Calu3 (cell line): ENCODE measurements at places on chromosomes 4 and X. TPM values are rescaled to one million over a fixed set of nuclear protein-coding genes. Genes with fewer than 3 reads are reported as not detected.

GRCh38 chrX:110519501-110519900 is 160.9 kb downstream of the RTL9 start:
- DNase-seq, result no peak

- no peak for DNase-seq
Measured at GRCh38 chr4:139736274-139736660, 70.6 kb downstream of the MGST2 start.

- no peak for DNase-seq
Measured at GRCh38 chr4:649293-649625, 23.9 kb downstream of the PDE6B start.

DNA sequence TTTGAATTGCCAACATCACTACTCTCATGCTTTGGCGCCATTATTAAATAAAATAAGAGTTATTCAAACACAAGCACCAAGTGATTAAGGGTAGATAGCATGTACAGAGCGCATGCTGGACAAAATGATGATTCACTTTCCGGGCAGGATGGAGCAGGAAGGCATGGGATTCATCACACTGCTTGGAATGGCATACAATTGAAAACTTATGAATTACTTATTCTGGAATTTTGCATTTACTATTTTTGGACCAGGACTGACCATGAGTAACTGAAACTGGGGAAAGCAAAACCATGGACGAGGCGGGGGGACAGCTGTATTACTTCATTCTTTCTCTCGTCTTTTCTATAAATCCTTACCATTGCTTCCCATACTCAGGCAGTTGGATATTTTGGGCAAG is 28.5 kb upstream of the FGF5 start:
- DNase-seq, result no peak

DNA sequence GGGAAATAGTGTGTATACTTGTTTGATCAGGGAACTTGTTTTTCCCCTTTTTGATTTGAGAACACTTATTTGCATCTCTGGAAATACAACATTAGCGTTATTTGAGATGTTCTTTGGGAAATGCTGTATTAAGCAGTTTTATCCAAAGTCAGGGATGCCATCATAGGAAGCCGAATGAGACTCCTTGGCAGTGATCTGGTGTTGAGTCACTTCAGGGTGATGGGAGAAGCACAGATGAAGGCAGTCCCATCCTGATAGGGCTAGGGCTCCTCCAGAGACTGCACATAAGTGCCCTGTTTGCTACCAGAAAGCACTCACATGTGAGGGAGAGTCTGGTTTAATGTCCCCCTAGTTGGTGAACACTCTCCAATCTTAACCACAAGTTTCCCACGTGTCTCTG is 62.3 kb downstream of the IL1RAPL1 start:
- no peak for DNase-seq

DNA sequence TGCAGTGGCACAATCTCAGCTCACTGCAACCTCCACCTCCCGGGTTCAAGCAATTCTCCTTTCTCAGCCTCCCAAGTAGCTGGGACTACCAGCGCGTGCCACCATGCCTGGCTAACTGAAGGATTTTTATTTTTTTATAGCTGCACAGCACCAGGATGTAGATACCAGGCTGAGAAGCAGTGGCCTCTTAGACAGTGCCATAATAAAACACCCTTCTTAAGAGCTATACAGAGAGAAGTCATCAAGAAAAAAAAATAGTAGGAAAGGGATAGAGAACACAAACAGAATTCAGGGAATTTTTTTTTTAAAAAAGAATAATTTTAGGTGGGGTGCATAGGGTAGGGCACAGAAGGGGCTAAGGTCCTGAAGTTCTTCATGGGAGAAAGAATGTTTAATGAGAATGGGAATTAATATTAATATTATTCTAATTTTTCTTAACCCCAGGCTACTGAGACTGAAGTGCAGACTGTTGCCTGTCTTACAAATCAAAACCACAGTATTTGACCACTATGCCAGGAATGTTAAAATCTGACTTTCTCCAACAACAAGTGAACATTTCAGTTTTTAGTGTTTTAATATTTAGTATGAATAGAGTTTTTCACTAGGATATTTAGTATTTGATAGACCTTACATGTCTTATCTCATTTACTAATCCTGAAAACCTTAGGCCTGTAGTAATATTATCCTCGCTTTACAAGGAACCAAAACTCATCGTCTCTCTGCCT is 146.7 kb downstream of the KCNIP4 start:
- DNase-seq, result no peak

Gene HOPX
- total RNA-seq, result not detected in 2 replicates

Gene EDA2R
- not detected in 2 replicates for total RNA-seq

GRCh38 chrX:138127314-138127713 is 561.4 kb downstream of the ZIC3 start:
- DNase-seq, result no peak

Gene SLC39A8
- total RNA-seq, result 13.3 and 30.8 TPM in 2 replicates

DNA sequence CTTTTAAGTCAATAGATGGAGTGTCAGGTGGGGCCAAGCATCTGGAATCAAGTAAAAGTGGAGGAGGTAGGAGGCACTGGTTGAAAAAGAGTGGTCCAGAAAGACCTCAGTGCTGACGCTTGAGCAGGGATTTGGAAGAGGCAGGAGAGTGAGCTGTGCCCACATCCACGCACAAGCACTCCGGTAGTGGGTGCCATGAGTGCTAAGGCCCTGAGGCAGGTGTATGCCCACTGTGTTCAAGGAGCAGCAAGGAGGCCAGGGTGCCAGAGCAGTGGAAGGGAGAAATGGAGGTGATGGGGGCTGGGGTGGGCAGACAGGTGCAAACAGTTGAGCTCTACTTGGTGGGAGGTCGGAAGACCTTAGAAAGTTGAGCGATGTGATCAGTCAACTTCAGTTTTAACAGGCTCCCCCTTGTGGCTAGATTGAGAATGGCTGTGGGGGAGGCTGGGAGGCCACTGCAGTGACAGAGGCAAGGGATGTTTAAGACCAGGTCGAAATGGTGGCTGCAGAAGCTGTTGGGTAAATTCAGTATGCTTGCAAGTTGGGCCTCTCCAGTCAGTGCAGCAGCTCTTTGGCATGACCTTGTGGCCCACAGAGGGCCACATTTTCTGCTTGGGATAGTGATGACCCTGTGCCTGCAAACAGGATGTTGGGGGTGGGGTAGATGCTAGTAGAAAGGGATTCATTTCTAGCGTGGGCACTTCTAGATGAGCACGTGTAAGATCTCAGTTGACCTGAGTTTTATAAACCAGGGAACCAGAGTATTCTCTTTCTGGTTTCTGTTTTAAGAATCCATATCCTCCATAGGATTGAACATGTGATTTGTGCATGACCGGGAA is 12.7 kb downstream of the TKTL1 start:
- DNase-seq, result peak; percentile 79

DNA sequence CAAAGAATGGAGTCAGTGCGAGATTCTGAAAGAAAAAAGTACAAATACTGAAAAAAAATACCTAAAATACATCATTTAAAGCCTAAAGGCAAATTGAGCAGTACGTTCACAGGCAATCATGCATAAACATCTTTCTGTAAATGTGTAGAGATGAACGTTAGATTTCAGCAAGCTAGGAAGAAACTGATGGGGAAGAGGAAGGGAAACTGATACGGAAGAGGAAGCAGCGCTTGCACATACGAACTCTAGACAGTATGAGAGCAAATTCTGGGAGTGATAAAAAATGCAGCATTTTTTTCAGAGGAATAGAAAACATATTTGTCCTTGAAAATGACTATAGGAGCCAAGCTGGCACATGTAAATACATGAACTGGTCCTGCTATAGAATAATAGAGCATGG is 9.4 kb downstream of the ANKRD50 start:
- DNase-seq, result no peak

GRCh38 chr4:21888195-21888976 is 60.2 kb downstream of the KCNIP4 start:
- no peak for DNase-seq

GRCh38 chr4:77155631-77156452 is 1.2 kb upstream of the CCNG2 start:
- no peak for DNase-seq

Gene GC
- total RNA-seq, result 0.90 and 2.5 TPM in 2 replicates

- DNase-seq, result no peak
Measured at GRCh38 chrX:116142976-116143375, 27.6 kb upstream of the AGTR2 start.

Gene ADH7
- not detected in 2 replicates for total RNA-seq

Gene PRKG2
- 0.76 and 1.5 TPM in 2 replicates for total RNA-seq

Gene ITGB1BP2
- 7.1 and 8.1 TPM in 2 replicates for total RNA-seq

DNA sequence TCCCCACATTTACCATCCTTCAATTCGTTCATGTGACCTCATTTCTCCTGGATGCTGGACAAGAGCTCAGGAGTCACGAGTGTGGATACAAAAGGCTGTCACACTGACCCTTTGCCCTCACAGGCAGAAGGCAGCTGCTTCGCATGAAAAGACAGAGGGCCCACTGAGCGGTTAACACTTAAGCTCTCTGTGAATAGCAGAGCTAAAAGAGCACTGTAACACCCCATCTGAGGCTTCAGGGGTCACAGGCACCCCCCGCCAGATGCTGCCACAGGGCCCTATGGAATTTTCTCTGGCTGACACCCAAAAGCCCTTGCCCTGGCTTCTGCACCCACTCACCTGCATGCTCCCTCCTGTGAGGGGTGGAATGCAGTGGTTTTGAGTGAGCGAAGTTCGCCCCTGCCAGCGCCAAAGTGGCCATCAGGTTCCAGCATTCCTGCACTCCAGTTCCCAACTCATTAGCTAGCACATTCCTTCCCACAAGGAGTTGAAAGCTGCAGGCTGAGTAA is 360.9 kb downstream of the PPP3CA start:
- DNase-seq, result no peak

DNA sequence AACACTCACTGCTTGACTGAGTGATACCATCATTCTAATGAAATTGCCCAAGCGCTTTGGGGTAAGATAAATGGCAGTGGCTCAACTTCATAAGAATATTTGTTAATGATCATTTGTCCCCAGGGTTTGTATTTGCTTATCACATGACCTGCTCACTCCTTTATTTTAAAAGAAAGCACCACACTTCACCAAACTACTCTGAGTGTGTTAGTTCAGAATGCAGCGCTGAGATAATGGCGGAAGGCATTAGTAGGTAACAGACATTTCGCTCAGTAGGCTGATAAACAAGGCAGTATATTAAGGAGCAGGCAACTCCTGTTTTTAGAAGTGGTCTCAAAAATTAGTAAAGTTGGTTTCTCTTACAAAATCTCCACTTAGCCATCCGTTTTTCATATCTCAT is 1.6 kb downstream of the SNX25 start:
- no peak for DNase-seq

- no peak for DNase-seq
Measured at GRCh38 chr4:99863804-99864203, 30.4 kb downstream of the LAMTOR3 start.

DNA sequence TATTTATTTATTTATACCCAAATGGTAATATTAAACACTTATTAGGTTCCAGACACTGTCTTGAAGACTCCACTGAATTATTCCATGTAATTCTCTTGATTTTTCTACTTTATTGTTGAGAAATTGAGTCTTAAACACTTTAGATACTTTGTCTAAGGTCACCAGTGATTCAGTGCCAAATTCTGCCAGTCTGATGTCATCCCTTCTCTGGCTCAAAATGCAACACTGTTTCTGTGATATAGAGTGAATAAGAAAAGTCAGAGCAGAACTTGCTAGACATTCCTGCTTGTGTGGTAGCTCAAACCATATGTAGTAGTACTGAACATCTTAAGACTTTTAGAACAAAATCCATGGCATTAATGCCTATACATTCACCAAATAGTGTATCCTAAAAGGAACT is 164.3 kb downstream of the GABRB1 start:
- DNase-seq, result no peak

GRCh38 chr4:6002492-6002833 is 15.8 kb downstream of the C4orf50 start:
- no peak for DNase-seq

DNA sequence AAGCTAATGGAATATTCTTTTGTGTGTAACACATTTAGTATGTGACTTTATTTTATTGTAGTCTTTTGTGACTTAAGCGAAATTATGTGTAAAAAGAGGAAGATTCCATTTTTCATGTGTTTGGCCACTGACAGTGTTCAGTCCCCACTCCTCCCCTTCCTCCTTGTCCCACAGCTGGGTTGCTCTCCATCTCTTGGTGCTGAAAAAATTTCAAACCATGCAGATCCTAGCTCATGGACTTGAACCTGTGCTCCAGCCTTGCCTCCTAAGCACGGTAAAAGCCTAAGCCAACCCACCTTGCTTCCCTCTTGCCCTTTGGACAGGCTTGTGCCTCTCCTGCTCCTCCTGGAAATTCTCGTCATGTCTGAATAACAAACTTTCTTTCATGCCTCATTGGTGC is 2008.5 kb upstream of the TENM3 start:
- DNase-seq, result no peak

Gene USP27X
- 3.1 and 4.2 TPM in 2 replicates for total RNA-seq

DNA sequence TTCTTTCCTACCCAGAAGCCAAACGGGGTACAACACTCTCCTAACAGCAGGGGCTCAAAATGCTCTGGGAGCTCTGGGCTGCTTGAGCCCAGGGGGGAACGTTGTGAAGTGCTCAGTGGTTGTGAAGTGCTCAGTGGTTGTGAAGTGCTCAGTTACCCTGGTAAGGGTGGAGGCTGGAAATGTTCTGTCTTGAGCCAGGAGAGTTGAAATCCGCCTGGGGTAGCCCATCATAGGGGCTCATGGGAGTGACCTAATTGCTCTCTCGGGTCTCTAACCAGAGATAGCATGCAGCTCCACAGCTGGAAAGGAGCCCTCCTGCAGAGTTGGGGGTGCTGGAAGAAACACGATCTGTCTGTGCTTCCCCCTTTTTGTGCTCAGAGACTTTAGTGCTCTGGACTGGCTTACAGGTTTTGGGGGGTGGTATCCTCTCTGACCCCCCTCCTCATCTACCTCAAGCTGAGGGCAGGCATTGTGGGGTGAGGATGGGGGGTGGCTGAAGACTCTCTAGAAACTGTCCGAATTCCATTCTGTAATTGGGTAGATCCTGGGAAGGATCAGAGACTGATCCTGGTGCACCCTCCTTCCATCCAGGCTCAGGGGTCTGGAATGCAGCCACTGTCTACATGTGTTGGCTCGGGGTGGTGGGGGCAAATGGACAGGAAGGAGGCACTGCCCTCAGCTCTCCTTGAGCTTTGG is 2.7 kb downstream of the EFNB1 start:
- no peak for DNase-seq

- DNase-seq, result no peak
Measured at GRCh38 chr4:155571184-155571944, 95.3 kb upstream of the GUCY1A1 start.
